Stomach (tissue), 19 donors: ENCODE measurements at places on chromosomes 1 and 21. TPM values are rescaled to one million over a fixed set of nuclear protein-coding genes. Genes with fewer than 3 reads are reported as not detected.
A peak's percentile ranks its signal among the peaks of the same experiment; 100 is the strongest.

HAO2 gene
- not detected for polyA plus RNA-seq

CGN gene
- 22.0 TPM for polyA plus RNA-seq

VCAM1 gene
- polyA plus RNA-seq, result 1.1 TPM

- no peak for DNase-seq
These were observed 192.5 kb downstream of the KAZN start for GRCh38 chr1:14790982-14791381.

DNA sequence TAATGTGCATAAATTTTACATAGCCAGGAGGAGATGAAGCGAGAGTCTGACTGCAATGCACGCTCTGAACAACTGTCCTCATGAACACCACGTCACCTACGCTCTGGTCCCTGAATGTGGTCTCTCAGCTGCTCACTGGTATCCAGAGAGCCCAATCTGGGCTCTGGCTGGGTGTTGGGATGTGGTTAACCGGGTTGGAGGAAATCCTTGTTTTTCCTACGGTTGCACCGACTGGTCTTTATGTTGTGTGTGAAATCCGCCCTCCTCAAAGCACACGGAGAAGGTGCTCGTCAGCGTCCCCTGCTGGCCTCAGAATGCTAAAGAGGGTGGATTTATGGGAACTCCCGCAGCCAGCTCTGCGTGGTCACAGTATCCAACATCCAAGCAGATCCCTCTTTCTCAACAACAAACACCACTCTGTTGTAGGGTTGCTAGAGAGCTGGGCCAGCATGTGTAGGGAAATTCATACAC is 51.8 kb upstream of the FAM89A start:
- DNase-seq, result peak; percentile 46

DNA sequence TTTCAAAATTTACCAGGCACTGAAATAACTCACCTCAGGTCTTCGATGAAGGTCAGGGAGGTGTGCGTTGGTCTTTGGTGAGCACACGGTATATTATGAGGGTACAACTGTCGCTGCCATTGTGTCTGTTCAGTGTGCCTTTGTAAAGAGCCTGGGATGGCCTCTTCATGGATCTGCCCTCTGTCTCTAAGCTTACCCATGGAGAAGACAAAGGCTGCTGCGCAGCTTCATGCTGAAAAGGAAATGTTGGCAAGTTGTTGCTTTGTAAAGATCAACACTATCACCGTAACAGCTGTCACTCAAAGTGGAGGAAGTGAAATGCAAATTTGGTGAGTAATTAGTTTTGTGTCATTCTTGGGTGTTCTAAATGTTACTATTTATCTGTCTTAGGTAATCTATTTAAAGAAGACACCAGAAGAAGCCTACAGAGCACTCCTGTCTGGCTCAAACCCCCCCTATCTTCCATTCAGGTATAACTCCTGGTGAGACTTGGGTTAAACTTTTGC is 71.6 kb downstream of the CDC14A start:
- no peak for DNase-seq

DNA sequence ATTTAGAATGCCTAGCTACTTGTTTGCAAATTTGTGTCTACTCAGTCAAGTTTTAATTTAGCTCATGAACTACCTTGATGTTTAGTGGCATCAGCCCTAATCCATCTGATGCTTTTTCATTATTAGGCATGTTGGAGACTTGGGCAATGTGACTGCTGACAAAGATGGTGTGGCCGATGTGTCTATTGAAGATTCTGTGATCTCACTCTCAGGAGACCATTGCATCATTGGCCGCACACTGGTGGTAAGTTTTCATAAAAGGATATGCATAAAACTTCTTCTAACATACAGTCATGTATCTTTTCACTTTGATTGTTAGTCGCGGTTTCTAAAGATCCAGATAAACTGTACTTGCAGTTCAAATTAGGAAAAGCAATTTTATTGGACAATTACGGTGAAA is 7.6 kb downstream of the SOD1 start:
- DNase-seq, result no peak

DNA sequence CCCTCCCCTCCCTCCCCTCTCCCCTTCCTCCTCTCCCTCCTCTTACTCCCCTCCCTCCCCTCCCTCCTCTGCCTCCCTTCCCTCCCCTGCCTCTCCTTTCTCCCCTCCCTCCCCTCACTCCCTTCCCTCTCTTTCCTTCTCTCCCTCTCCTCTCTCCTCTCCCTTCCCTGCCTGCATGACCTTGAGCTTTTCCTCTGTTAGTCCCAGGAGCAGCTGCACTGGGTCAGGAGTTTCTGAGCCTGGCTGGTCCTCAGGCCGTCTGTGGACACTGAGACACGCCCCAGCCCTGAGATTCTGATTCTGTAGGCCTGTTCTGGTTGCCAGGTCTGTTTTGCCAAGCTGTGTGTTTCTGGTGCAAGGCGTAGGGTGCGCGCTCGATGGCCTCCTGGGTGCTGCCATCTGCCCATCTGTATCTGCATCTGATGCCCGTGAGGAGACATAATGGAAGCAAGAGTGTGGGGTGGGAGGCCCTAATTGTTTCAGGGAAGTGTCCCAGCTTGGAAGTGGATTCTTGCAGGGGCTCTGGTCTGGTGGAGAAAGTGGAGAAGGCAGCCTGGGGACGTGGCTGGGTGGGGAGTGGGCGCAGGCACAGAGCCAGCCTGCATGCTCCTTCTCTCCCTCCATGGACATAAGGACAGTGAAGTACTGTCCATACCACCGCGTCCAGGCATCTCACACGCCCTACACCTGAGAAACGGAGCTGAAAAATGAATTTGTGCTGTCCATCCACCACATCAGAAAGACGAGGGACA is 97.2 kb downstream of the WDR4 start:
- peak; percentile 71 for DNase-seq

DNA sequence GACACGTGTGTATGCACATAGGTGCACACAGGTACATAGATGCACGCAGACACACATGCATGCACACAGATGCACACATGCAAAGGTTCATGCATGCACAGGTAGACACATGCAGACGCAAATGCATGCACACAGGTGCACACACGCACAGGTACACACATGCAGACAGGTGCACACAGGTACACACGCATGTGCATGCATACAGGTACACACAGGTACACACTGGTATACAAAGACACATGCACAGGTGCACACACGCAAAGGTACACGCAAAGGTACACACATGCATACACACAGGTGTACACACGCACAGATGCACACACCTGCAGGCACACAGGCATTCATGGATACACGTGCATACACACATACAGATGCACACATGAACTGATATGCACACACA is 8.8 kb downstream of the NOC2L start:
- DNase-seq, result no peak

DNA sequence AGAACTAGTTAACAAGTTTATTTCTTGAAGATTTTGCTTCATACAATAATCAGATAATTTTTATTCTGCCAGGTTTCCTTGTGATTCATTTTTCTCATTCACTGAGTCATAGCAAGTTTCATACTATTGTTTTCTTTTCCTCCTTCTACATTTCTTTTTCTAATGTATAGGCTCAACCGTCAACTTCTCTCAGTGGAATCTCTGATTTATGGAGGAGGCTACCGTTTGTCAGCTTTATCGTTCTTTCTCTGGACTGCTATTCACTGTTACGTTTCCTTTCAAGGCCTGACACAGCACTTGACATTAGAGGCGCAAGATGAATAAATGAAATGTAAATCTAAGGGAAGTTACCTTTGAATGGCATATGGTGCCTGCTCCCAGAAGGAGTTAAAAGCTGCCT is 284.3 kb upstream of the NR5A2 start:
- DNase-seq, result no peak

- peak; percentile 20 for DNase-seq
These were observed 7.6 kb downstream of the CHODL start for GRCh38 chr21:18252256-18252655.

DNA sequence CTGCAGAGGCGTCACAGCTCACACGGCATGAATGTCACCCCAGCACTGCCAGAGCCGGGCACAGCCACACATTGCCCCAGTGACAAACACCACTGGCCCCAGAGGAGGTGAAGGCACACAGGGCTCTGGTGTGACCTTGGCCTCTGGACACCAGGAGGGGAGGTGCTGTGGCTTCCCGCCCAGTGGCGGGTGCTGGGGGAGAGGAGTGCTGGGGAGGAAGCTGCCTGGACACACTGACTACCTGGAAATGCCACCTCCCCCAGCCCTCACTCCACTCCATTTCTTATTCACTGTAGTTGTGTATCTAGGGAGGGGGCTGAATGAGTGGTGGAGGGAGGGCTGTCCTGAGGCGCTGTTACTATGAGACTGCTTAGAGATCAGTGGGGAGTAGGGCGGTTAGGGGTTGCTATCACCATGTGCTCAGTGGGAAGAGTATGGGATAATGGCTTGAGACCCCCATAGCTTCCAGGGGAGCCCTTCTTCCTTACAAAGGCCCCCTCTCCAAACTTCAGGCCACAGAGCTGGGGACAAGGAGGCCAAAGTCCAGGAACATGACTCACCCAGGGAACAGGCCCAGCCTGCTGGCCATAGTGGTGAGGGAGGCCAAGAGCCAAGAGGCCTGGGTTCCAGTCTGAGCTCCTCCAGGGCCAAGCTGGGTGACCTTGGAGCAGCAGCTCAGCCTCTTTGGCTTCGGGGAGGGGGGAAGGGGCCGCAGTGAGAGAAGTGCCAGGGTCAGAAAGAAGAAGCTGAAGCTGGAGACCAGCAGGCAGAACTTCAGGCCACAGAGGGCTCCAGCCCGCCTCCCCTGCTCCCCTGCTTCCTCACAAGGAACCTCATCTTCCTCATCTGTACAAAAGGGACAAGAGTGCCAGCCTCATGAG is 40.1 kb downstream of the AHDC1 start:
- DNase-seq, result peak; percentile 88

GRCh38 chr1:26225033-26225831 is 8.8 kb upstream of the CEP85 start:
- peak; percentile 90 for DNase-seq

- DNase-seq, result no peak
These were observed 37.3 kb upstream of the SIPA1L2 start for GRCh38 chr1:232667094-232667777.

GRCh38 chr1:152018537-152018936 is 18.3 kb downstream of the S100A11 start:
- no peak for DNase-seq
